Breast epithelium (tissue), 4 donors: ENCODE measurements at places on chromosomes 6 and 20.

GRCh38 chr20:41005361-41005729 is 23.3 kb upstream of the TOP1 start:
- no peaks in the 10 kb centered on the region for H3K27me3 ChIP-seq
- H3K36me3 ChIP-seq = no peaks in the 10 kb centered on the region
- H3K27ac ChIP-seq = peak overlapping the region; percentile 96
- DNase-seq = peak; percentile 90
- H3K4me3 ChIP-seq = no peak overlapping the region

- DNase-seq = no peak
- no peak overlapping the region for H3K4me3 ChIP-seq
- no peaks in the 10 kb centered on the region for H3K36me3 ChIP-seq
- H3K27ac ChIP-seq = no peak overlapping the region
- no peaks in the 10 kb centered on the region for H3K27me3 ChIP-seq
Observed at GRCh38 chr6:75291331-75291730, 6.7 kb upstream of the TMEM30A start.

DNA sequence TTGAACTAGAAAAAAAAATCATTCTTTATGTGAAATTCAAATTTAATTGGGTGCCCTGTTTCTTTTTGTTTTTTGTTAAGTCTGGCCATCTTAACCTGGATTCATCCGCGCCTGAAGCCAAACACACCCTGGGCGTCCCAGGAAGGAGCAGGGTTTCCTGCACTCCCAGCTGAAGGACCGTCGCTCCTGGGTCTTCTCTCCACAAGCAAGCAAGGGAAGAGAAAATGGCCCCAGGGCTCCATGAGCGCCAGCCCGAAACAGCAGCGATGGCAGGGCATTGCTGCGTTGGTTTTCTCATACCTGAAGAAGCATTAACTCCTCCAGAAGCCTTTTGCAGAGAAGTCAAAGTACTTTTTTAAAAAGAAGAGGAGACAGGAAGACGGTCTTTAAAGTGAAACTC is 105.4 kb upstream of the AFDN start:
- no peaks in the 10 kb centered on the region for H3K4me1 ChIP-seq
- H3K27me3 ChIP-seq = no peaks in the 10 kb centered on the region
- H3K36me3 ChIP-seq = no peaks in the 10 kb centered on the region
- H3K4me3 ChIP-seq = no peak overlapping the region
- no peak for DNase-seq
- H3K27ac ChIP-seq = no peak overlapping the region

GRCh38 chr20:43570496-43570895 is 11.7 kb downstream of the SGK2 start:
- H3K27me3 ChIP-seq = no peaks in the 10 kb centered on the region
- DNase-seq = no peak
- H3K36me3 ChIP-seq = no peaks in the 10 kb centered on the region
- H3K4me3 ChIP-seq = no peak overlapping the region
- no peaks in the 10 kb centered on the region for H3K4me1 ChIP-seq
- no peak overlapping the region for H3K27ac ChIP-seq
